ENCODE measurements at places on chromosomes 4 and X.

DNA sequence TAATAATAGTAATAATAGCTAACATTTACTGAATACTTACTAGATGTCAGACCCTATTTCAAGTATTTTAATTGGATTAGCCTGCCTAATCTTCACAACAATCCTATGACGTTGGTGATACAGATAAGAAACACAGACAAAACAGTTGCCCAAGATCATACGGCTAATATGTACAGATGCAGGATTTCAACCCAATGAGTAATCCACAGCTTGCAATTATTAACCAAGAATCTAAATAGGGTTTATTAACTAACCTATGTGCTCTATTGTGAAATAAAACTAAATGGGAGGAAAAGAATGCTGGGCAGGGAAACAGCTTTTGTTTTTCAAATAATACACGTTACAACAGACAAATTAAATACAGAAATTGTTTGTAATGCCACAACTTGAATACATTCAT is 23.4 kb downstream of the FBXO8 start:
- no peak for DNase-seq

DNA sequence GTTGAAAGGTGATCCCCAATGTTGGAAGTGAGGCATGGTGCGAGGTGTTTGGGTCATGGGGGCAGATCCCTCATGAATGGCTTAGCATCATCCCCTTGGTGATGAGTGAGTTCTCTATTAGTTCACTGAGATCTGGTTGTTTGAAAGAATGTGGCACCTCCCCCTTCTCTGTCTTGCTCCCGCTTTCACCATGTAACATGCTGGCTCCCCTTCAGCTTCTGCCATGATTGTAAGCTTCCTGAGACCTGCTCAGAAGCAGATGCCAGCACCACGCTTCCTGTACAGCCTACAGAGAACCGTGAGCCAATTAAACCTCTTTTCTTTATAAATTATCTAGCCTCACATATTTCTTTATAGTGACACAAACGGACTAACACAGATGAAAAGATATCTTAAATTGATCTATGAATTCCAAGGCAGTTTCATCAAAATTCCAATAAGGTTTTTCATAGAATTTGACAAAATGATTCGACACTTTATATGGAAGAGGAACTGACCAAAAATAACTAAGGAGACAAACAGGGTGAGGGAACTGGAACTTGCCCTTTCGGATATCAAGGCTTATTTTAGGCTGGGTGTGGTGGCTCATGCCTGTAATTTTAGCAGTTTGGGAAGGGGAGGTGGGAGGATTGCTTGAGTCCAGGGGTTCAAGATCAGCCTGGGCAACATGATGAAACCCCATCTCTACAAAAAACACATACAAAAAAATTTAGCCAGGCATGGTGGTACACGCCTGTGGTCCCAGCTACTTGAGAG is 56.9 kb upstream of the OGT start:
- DNase-seq: no peak

- DNase-seq: no peak
These were observed 10.4 kb upstream of the CLCN4 start for GRCh38 chrX:10146346-10146745.

DNA sequence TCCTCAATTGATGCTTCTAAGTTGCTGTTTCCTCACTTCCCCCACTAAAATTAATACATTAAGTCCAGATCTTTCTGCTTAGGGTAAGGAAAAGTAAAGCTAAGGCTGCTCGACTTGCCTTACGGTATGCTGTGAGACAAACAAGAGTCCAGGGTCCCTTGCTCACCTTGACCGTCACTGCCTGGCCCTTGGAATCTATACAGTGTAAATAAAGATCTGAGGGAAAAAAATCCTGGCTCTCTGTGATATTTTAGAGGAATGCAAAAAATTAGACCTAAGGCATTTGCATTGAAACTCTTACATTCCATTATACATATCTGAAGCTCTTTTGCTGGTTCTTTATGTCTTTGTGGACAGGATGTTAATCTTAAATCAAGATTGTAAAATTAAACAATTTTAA is 129.6 kb upstream of the HCCS start:
- no peak for DNase-seq

- DNase-seq: peak; percentile 26
These were observed 34.3 kb downstream of the IRF2 start for GRCh38 chr4:184439856-184440594.

DNA sequence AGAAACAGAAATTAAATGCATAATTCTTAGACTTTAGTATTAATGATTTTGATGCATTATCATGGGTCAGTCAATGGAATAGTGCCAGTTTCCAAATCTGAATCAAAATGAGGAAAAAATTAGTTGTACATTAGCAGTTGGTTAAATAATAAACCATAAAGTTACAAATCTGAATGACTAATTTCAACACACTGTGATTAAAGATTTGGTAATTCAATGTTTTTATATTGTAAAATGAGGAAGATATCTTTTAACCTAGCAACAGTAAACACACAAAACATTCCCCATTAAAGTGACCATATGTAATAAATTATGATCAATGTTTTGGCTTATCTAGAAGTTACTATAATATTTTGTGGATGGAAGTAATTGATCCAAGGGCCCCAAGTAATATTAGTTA is 1.6 kb downstream of the FBXO8 start:
- no peak for DNase-seq

Data from NCI-H2029 (cell line).